AG08396 (cell line): ENCODE measurements at places on chromosomes 12 and 14.
A peak's percentile ranks its signal among the peaks of the same experiment; 100 is the strongest.

- no peak for DNase-seq
Measured at GRCh38 chr12:1069846-1070245, 78.8 kb downstream of the ERC1 start.

GRCh38 chr12:14135996-14136395 is 154.6 kb upstream of the GRIN2B start:
- no peak for DNase-seq

GRCh38 chr12:110001596-110001995 is 2.4 kb downstream of the ANKRD13A start:
- peak; percentile 72 for DNase-seq

GRCh38 chr14:98931911-98932310 is 340.1 kb downstream of the BCL11B start:
- DNase-seq, result no peak

GRCh38 chr12:32854097-32854496 is 42.5 kb downstream of the PKP2 start:
- DNase-seq, result no peak

DNA sequence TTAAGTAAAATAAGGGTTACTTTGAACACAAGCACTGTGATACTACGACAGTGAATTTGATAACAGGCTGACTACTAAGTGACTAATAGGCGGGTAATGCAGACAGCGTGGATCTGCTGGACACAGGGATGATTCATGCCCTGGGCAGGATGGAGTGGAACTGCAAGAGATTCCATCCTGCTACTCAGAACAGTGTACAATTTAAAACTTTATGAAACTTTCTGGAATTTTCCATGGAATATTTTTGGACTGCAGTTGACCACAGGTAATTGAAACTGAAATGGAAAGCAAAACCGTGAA is 46.0 kb downstream of the YEATS4 start:
- peak; percentile 69 for DNase-seq

DNA sequence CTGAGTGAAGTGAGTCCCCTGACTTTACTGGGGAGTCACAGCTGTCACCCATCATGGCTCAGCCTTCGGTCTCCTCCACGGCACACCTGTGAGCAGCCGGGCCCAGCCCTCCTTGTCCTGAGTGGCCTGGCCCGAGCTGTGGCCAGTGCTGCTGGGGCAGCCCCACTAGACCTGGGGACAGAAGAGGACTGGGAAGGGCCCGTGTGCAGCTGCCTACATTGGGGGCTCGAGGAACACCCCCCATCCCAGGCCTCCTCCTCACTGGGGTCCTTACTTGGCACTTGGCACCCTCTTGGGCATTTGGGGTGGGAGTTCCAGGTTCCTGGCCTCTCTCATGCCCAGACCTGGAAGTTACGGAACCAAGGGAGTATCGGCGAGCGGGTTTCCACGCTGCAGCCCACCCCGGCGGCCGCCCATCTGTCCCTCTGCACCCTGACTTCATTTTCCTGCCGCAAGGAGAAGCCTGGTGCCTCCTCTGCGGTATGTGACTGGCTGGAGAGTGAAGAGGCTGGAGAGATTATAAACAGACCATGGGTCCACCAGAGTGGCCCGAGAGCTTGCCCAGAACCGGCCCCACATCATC is 179.7 kb downstream of the KIF26A start:
- no peak for DNase-seq

- no peak for DNase-seq
Measured at GRCh38 chr14:101167428-101167827, 263.9 kb upstream of the RTL1 start.
